NCI-H187 (cell line): ENCODE measurements at places on chromosomes 3 and 15.

DNA sequence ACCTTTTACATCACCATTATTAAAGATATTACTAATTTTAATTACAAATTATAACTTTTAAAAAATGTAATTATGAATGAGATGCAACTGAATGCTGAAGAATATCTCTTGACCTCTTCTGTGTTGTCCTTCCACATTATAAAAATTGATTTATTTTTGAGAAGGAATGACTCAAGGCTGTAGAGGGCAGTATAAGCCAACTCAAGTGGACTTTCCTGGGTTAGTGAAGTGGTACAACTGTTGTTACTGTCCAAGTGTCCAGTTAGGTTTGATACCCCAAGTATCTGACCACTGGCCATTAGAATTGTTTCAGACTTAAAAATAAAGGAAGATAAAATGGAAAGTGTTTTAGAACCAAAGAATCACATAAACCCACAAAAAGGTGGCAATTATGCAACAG is 51.9 kb downstream of the BBX start:
- DNase-seq, result no peak

DNA sequence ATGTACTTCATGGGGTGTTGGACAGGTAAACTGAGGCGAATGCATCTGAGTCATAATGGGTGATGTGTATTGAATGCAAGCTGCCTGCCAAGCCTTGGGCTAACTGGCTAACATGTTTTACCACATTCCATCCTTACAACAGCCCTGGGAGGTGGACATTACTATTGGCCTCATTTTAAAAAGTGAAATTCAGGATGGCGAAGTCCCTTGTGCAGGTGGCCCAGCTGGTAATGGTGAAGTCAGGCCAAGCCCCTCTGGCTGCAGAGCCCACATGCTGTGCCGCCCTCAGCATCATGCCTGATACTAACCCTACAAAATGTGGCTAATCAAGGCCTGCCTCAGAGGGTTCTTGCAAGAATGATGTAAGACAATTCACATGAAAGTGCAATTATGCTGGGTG is 60.0 kb upstream of the CHD2 start:
- DNase-seq, result no peak

DNA sequence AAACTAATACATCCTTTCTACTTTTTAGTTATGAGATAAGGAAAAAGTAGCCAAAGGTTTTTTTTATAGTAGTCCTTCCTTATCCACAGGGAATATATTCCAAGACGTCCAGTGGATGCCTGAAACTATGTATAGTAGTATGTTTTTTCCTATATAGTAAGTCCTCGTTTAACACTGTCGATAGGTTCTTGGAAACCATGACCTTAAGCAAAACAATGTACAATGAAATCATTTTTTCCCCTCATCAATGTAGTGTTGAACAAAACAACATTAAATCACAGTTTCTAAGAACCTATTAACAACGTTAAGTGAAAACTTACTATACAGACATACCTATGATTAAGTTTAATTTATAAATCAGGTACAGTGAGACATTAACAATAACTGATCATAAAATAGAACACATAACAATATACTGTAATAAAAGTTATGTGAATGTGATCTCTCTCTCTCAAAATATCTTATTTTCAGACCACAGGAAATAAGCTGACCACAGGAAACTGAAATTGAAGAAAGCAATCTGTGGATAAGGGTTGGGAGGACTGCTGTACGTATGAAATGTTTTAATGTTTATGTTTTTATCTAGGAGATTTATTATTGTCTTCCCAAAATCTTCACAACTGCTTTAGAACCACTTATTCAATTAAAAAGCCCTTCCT is 20.6 kb downstream of the COPS2 start:
- no peak for DNase-seq

GRCh38 chr15:58440922-58441321 is 9.1 kb downstream of the LIPC start:
- DNase-seq, result no peak

DNA sequence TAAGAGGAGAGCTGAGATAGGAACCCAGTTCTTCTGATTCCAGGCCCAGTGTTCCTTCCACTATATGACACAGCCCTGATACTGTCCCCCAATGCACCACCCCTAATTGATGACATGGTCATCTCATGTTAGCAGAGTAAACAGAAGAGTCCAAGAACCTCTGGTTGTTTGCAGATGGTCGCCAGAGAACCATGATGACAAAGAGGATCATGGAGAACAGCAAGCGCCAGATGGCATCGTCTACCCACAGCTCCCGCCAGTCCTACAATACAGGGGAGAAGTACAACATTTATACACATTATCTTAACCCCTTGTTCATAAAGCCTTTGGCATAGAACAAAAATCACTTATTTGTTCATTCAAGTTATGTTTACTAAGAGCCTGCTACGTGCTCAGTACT is 18.5 kb upstream of the VPS39 start:
- no peak for DNase-seq

- DNase-seq, result no peak
Measured at GRCh38 chr3:171346582-171347300, 113.5 kb downstream of the TNIK start.

DNA sequence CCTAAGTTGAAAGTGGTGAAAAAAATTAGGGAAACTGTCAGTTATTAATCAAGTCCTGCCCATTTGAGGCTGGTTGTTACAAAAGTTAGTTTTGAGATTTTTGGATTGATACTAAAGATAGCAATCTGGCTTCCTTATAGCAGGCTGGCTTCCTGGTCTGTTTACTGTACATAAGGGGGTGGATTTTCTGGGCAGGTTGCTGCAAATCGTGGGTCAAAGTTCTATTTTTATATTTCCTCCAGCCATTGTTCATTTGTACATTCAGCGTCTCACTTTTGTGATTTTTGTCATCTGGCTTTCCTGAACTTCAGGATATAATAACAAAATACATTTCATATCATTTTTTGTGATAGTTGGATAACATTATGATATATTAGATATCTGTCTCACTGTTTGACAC is 49.5 kb downstream of the CLDN1 start:
- DNase-seq, result no peak

DNA sequence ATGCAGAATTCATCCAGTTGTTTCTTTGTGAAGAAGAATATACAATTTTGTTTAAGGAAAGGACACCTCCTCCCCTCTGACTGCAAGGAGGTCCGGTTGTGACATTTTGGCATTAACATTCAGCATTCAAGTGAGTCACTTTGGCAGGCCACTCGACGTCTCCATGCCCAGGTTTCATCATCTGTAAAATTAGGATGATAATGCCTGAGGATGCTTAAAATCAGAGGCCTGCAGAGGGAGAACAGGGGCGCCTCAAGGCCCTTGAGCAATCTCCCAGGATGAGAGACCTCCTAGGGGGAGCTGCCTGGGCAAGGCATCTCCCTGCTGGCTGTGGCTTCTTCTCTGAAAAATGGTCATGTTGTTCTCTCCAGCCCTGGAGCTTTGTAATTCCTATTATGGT is 236.0 kb downstream of the CACNA2D3 start:
- no peak for DNase-seq

- no peak for DNase-seq
Measured at GRCh38 chr15:66654739-66655375, 47.2 kb upstream of the SMAD6 start.

DNA sequence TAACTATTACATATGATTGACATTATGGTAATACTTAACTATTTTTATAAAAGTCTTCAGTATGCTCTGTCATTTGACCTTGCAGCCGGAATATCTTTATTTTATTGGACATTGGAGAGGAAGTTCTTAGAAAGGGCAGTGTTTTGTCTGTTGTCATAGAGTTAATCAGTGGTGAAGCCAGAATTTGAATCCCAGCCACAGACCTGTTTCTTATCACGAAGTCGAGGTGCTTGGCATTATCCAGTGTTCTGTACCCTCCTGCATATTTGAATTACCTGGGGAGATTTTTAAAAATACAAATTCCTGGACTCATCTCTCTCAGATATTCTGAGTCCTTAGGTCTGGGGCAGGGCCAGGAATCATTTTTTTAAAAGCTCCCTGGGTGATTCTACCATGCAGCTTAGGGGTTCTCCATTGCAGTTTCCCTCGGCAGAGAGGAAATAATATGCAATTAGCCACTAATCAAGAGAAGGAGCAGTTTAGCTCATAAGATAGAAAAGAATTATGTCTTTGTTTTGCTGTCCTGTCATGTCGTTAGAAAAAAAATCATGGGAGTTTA is 195.6 kb upstream of the CFAP20DC start:
- no peak for DNase-seq

DNA sequence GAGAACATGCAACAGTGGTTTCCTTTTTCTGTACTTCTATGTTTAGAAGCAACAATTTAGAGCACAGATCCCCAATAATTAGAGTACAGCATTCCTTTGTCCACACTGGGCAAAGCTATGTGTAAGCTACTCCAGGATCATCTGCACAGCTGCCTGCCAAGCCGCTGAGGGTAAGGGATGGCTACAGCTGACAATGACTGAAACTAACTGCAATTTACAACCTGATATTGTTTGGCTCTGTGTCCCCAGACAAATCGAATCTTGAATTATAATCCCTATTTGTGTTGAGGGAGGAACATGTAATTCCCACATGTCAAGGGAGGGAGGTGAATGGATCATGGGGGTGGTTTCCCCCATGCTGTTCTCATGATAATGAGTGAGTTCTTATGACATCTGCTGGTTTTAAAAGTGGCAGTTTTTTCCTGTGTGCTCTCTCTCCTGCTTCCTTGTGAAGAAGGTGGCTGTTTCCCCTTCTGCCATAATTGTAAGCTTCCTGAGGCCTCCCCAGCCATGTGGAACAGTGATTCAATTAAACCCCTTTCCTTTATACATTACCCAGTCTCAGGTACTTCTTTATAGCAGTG is 54.8 kb upstream of the TNFSF10 start:
- no peak for DNase-seq

DNA sequence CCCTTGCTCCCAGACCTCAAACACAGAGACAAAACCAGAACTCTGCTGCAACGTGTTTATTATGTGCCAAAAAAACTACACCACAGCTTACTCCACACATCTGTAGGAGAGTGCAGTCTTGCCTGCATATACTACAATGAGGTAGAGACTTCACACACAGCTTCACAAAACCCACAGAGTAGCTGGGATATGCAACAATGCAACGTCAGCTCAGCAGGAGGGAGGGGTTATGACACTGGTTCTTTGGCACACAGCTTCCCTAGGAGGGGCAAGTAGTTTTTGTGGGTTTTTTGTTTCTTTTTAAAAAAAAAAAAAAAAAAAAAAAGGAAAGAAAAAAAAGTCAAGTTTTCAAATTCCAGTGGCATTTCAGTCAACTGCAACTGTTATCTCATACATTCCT is 2.9 kb upstream of the RPS17 start:
- no peak for DNase-seq

DNA sequence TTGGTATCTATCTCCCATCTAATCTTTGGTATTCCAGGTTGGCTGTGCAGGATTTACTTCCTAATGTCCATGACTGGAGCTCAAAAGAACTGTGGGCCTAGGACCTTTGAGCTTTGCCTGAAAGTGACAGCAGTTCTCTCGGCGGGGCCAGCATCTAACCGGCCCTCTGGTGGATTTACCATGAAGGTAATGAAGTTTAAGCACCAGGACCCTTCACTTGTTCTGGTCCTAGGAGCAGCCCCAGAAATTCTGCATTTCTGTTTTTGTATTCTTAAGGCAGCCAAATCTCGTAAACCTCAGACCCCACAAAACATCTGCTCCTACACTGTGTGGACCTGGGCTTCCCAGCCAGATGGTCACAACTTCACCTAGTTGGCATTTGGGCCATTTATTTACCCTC is 13.0 kb downstream of the CALML4 start:
- no peak for DNase-seq

DNA sequence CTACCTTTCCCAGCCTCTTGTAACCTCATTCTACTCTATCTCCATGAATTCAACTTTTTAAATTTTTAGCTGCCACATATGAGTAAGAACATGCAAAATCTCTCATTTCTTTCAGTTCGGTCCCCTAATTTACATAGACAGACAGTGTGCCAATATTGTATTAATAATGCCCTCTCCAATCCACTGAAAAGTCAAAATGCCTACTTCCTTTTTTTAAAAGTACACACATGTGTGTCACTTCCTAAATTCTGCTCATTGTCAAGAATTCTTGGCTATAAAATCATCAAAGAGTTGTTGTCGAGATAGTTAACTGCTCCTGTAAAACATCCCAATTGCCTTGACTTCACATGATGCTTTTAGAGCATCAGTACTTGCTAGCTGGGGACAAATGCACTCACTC is 84.2 kb upstream of the IL12A start:
- no peak for DNase-seq

DNA sequence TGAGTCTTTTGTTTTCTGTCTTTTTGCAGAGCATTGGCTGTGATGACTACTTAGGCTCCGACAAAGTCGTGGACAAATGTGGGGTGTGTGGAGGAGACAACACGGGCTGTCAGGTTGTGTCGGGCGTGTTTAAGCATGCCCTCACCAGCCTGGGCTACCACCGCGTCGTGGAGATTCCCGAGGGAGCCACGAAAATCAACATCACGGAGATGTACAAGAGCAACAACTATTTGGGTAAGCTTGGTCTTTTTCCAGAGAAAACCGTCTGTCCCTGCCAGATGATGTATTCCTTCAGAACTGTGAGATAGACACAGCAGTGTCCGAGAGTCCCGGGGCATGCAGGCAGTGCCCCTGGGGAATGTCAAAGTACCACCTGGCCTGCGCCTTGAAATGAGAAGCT is 149.9 kb upstream of the NR2E3 start:
- peak; percentile 2 for DNase-seq

GRCh38 chr15:69546182-69546581 is 93.6 kb downstream of the RPLP1 start:
- no peak for DNase-seq

DNA sequence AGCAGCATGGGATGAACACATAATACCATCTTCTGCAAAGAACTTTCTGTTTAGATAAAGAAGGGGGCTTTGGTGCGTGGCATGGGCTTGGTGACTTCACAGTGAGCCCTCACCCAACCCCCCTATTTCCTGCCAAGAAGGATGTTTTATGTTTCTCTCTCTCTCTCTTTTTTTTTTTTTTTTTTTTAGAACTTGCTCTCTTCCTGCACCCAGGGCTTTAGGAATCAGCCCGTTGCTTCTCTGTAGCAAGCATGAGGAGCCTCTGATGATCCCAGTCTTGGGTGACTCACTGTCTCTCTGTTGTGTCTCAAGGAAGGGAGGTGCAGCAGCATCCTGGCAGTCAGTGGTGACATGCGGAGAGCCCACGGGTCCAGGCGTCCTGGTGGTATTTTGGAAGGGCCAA is 49.1 kb downstream of the CCK start:
- DNase-seq, result no peak

GRCh38 chr3:169116056-169116693 is 547.3 kb downstream of the MECOM start:
- no peak for DNase-seq

- DNase-seq, result no peak
Measured at GRCh38 chr3:139836698-139837464, 98.1 kb upstream of the CLSTN2 start.

- no peak for DNase-seq
Measured at GRCh38 chr3:10975695-10976234, 16.8 kb upstream of the SLC6A1 start.

DNA sequence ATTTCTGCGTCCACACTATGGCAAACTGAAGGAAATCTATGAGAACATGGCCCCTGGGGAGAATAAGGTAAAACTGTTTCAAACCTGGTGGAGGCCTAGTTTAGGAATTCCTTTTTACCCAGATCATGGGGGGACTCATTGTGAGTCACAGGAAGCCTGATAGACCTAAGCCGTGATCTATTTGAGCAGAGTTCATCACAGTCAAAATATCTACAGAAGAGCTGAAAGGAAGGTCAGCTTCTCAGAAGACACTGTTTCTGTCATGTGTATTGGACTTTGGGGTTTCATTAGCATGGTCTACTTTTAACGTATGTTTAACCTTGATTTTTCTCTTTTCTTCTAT is 1.3 kb downstream of the PSMD2 start:
- no peak for DNase-seq
